Naive thymus-derived CD8-positive, alpha-beta T cell (primary cell): ENCODE measurements at places on chromosomes 2 and 18.
A peak's percentile ranks its signal among the peaks of the same experiment; 100 is the strongest.

DNA sequence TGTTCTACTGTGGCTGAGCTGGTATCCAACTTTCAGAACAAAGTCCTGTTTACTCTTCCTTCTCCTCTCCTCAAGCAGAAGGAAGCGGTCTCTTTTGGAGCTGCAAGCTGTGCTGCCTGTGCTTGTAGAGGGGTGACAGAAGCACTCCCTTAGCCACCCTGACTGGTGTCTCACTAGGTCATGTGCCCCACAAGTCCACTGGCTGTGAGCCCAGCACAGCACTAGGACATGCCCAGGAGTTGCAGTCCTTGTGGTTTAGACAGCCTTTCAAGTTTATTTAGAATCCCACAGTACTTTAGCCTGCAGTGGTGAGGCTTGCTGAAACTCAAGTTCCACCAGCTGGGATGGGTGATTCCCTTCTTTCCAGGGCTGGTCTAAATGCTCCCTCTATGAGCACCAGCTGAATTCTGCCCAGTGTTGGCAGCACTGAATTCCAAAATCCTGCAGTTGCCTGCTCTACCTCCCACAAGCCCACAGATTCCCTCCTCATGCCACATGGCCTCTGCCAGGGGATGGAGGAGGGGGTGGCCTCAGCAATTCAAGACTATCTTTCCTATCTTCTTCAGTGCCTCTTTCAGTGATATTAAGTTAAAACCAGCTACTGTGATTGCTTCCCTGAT is 61.2 kb downstream of the CCDC85A start:
- no peak overlapping the region for H3K27ac ChIP-seq
- H3K4me1 ChIP-seq: no peaks in the 10 kb centered on the region
- no peaks in the 10 kb centered on the region for H3K36me3 ChIP-seq
- H3K4me3 ChIP-seq: no peak overlapping the region
- H3K27me3 ChIP-seq: no peaks in the 10 kb centered on the region

DNA sequence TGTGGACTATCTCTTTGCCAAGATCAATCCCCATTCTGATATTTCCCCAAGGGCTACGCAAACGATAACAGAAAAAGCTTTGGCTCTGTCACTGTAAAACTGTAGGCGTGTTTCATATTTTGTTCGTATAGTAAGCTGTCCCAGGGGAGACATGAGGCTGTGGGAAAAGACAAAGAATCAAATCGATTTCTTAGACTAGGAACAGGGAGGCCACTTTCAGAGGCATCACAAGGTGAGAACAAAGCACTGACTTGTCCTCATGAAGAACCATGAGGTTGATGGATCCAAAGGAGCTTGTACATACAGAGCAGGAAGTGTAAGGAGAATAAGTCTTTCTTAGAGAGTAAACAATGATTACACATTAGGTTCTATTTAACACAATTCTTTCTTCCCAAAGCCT is 255.7 kb downstream of the HNMT start:
- no peaks in the 10 kb centered on the region for H3K27me3 ChIP-seq
- H3K27ac ChIP-seq: no peak overlapping the region
- DNase-seq: no peak
- H3K4me1 ChIP-seq: no peaks in the 10 kb centered on the region

- no peak overlapping the region for H3K27ac ChIP-seq
- H3K4me3 ChIP-seq: no peak overlapping the region
- H3K27me3 ChIP-seq: no peaks in the 10 kb centered on the region
- no peaks in the 10 kb centered on the region for H3K4me1 ChIP-seq
- H3K36me3 ChIP-seq: no peaks in the 10 kb centered on the region
These were observed 36.2 kb downstream of the XDH start for GRCh38 chr2:31378389-31378788.

DNA sequence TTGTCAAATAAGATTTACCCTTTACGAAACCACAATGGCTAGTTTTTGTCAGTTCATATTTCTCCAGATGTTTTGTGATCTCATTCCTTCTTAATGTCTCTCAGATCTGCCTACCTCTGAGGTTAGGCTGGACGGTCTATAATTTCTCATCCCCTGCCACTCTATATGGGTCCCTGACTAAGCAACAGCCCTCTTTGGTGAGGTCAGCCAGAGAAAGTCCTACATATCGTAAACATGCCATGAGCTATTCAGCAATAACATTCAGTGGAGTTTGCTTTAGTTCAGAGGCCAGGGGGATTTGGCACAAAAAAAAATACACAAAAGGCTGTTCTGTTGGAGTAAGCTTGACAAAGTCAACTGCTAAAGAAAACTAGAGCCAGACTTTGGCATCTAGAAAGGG is 192.1 kb upstream of the NCKAP5 start:
- DNase-seq: no peak
- H3K36me3 ChIP-seq: no peaks in the 10 kb centered on the region
- H3K4me3 ChIP-seq: no peak overlapping the region
- H3K27me3 ChIP-seq: peaks cover 16% of the 10 kb centered on the region
- no peak overlapping the region for H3K27ac ChIP-seq
- no peaks in the 10 kb centered on the region for H3K4me1 ChIP-seq

GRCh38 chr2:20027705-20028434 is 15.4 kb upstream of the MATN3 start:
- peaks cover 4% of the 10 kb centered on the region for H3K4me1 ChIP-seq
- H3K36me3 ChIP-seq: peaks cover 43% of the 10 kb centered on the region
- H3K27ac ChIP-seq: no peak overlapping the region
- DNase-seq: no peak
- no peak overlapping the region for H3K4me3 ChIP-seq
- H3K27me3 ChIP-seq: no peaks in the 10 kb centered on the region

DNA sequence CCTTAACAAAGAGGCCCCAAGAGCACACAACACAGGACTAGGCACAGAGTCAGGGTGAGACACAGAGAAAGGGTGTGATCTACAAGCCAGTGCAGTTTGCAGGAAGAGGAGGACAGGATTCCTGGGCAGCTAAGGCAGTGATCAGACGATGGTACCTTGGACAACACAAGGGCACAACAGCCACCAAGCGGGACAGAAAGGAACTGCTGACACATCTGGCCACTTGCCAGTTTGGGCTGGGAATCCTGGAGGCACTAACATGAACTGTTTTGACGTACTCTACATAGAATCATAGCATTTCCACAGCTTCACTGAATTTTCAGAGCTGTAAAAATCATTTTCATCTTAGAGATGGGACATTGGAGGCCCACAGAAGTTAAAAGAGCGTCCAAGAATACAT is 221.5 kb upstream of the SLC35G4 start:
- H3K4me1 ChIP-seq: no peaks in the 10 kb centered on the region
- H3K27ac ChIP-seq: no peak overlapping the region
- H3K27me3 ChIP-seq: no peaks in the 10 kb centered on the region
- H3K36me3 ChIP-seq: no peaks in the 10 kb centered on the region
- H3K4me3 ChIP-seq: no peak overlapping the region
- no peak for DNase-seq

DNA sequence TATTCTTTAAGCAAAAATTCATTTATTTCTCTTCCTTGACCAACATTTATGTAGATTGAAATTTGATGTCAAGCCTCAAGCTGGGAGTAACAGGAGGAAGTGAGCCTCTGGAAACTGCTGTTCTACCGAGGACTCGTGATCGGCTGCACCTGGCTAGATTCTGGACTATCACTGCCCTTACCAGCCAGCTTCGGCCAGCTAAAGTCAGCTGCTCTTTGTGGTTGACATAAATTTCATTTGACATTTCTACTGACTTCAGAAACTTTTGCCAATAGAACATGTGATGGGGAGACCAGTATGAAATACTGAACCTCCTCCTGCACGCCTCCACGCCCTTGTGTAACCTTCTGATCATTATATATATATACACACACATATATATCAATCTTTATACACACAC is 74.2 kb upstream of the RGPD5 start:
- no peak for DNase-seq
- no peak overlapping the region for H3K4me3 ChIP-seq
- H3K27me3 ChIP-seq: peaks cover 2% of the 10 kb centered on the region
- H3K4me1 ChIP-seq: no peaks in the 10 kb centered on the region

GRCh38 chr18:2387588-2387987 is 183.7 kb downstream of the METTL4 start:
- no peak overlapping the region for H3K4me3 ChIP-seq
- DNase-seq: no peak
- peaks cover 20% of the 10 kb centered on the region for H3K27me3 ChIP-seq
- H3K36me3 ChIP-seq: no peaks in the 10 kb centered on the region

DNA sequence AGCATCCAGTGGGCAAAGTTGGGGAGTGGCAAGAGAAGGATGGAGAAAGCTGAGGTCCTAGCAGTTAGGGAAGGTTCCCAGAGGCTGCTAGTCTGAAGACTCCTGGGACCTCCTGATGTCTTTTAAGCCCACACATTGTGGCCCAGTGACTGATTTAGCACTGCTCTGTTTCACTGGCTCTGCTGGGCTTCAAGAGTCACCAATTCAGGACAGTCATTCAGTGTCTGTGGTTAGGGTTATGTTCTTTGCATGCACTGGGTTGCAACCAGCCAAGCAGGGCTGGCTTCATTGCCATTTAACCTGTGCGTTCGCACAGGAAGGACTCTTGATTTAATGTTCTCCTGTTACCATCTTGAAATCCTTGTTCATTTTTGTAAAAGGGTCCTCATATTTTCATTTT is 199.2 kb downstream of the ICOS start:
- no peak for DNase-seq
- H3K4me3 ChIP-seq: no peak overlapping the region
- no peaks in the 10 kb centered on the region for H3K36me3 ChIP-seq
- no peaks in the 10 kb centered on the region for H3K27me3 ChIP-seq
- no peak overlapping the region for H3K27ac ChIP-seq

DNA sequence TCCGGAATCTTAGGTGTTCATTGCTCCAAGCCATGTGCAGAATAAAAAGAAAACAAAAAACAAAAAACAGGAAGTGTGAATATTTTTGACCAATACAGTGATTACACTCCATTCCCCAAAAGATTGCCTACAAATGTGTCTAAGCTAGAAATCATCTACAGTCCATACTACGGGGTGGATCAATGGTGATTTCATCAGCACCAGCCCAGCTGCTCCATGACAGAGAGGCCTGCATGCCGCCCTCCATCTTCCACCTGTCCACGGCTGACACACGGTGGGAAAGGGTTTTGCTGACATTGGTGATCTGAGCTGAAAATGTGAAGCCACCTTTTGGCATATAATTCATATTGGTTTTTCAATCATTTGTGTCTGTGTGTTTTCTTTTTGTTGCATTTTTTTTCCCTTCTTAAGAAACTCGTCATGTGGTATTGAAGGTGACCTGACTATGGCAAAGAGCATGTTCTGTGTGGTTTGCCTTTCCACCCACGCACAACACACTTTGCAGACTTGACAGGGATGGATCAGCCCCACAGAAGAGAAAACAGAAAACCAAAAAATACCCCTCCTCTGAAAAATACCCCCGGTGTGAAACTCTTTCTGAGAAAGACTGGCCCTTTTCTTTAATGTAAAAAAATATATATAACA is 533.1 kb downstream of the RNF144A start:
- peak overlapping the region; percentile 81 for H3K4me3 ChIP-seq
- H3K27me3 ChIP-seq: no peaks in the 10 kb centered on the region
- H3K27ac ChIP-seq: peak overlapping the region; percentile 98
- H3K36me3 ChIP-seq: peaks cover 5% of the 10 kb centered on the region
- peaks cover 75% of the 10 kb centered on the region for H3K4me1 ChIP-seq

DNA sequence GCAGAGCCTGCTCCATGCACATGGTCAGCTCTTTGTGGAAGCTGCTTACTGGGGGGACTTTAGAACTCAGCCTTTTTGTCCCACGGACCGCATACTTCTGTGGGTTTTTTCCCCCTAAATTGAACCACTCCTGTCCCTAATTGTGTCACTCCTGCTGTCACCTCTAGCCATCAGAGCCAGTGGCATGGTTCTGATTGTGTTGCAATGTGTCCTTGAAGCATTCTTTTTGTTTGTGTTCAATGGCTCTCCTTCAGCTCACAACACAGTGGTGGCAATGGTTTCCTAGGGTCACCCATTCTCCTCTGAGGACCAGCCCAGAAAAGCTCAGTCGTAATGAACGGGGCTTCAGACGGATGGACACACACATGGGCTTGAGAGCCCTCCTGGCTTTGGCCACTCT is 35.4 kb downstream of the CDCA7 start:
- H3K27me3 ChIP-seq: peaks cover 13% of the 10 kb centered on the region
- H3K4me1 ChIP-seq: no peaks in the 10 kb centered on the region
- no peak overlapping the region for H3K27ac ChIP-seq
- no peak for DNase-seq
- no peaks in the 10 kb centered on the region for H3K36me3 ChIP-seq
- no peak overlapping the region for H3K4me3 ChIP-seq

GRCh38 chr18:44961288-44961995 is 280.8 kb downstream of the SETBP1 start:
- H3K4me3 ChIP-seq: no peak overlapping the region
- no peak overlapping the region for H3K27ac ChIP-seq
- peaks cover 3% of the 10 kb centered on the region for H3K4me1 ChIP-seq
- H3K27me3 ChIP-seq: no peaks in the 10 kb centered on the region
- no peaks in the 10 kb centered on the region for H3K36me3 ChIP-seq

DNA sequence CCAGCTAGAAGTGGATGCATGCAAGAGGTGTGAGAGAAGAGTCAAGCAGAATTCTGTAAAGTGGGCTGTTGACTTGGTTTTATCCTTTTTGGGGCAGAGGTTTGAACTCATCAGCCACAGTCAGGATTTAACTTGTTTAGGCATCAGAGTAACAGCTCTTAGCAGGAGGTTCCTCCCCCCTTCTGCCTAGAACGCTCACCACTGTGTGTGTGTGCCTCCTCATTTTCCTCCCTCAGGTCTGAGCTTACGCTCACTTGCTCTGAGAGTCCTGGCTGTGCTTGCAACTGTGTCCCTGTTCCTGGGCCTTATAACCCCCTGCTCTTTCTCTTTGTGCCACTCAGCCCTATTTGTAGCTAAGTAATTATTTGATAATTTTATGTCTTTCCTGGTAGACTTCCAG is 167.9 kb downstream of the TMEM182 start:
- H3K4me1 ChIP-seq: no peaks in the 10 kb centered on the region
- no peak overlapping the region for H3K27ac ChIP-seq
- H3K4me3 ChIP-seq: no peak overlapping the region

- H3K4me3 ChIP-seq: no peak overlapping the region
- no peaks in the 10 kb centered on the region for H3K4me1 ChIP-seq
- H3K36me3 ChIP-seq: no peaks in the 10 kb centered on the region
- no peak for DNase-seq
These were observed 131.3 kb downstream of the COL6A3 start for GRCh38 chr2:237282568-237283128.

DNA sequence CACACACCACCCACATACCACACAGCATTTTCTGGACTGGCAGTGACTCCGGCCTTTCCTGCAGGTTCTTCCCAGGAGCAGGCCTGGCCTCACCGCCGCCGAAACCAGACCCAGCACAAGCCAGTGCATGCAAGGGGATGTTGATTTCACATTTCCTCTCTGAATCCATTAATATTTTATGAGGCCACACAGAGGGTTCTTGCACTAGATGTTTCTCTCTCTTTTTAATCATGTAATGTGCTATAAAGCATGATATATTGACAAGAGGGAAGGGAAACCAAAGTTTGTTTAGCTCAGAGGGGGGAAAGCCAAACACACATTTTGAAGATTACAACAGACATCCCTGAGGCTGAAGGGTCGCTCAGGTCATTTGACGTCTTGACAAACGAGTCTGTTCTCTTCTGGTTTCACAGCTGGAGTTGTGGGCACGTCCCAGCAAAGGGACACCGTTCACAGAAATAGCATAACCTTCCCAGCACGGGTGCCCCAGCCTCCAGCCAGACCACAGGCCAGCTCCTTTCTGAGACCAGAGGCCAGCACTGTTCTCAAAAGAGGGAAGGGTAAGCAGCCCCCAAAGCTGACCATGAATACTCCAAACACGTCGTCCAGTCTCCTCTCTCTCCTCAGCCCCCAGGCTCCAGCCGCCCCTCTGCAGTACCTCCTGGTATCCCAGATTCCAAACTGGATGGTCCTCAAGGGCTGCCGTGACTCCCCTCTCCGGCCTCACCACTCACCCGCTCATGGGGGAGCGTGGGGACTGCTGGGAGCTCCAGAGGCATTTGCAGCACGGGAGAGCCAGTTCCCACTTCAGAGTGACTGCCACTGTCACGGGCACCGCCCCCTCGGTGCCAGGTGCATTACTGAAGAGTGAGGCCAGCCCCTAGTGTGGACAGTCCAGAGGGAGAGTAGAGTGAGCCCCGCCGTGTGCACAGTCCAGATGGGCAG is 340.3 kb upstream of the SALL3 start:
- H3K27me3 ChIP-seq: no peaks in the 10 kb centered on the region
- no peak overlapping the region for H3K27ac ChIP-seq
- H3K4me3 ChIP-seq: no peak overlapping the region
